Esophagus mucosa (tissue), 1 donor: ENCODE measurements at places on chromosomes 1 and 21. TPM values are rescaled to one million over a fixed set of nuclear protein-coding genes. Genes with fewer than 3 reads are reported as not detected.
A peak's percentile ranks its signal among the peaks of the same experiment; 100 is the strongest.

- ATAC-seq: peak; percentile 24
Measured at GRCh38 chr1:15735304-15736037, 587 bp upstream of the SLC25A34 start.

GRCh38 chr1:97007840-97008604 is 286.4 kb downstream of the PTBP2 start:
- ATAC-seq: no peak

DNA sequence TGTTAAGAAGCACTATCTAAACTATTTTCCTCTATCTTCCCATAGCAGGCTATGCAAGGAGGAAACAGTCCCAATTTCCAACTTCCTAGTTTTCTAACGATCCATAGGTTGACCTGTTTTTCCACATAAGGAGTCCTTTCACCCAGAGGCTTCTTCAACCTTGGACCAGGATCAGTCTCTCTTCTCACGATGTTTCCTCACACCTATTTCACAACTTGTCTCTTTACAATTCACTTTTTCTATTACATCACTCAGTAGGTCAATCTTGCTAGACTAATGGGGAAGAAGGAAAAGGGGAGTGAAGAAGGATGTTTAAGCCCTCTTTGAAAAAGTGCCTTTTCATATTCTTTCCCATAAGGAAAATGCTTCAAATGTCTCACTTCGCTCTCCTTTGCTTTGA is 15.9 kb downstream of the PALMD start:
- ATAC-seq: no peak

Gene MCOLN2
- total RNA-seq: 0.52 TPM

Gene VWA5B1
- total RNA-seq: not detected

DNA sequence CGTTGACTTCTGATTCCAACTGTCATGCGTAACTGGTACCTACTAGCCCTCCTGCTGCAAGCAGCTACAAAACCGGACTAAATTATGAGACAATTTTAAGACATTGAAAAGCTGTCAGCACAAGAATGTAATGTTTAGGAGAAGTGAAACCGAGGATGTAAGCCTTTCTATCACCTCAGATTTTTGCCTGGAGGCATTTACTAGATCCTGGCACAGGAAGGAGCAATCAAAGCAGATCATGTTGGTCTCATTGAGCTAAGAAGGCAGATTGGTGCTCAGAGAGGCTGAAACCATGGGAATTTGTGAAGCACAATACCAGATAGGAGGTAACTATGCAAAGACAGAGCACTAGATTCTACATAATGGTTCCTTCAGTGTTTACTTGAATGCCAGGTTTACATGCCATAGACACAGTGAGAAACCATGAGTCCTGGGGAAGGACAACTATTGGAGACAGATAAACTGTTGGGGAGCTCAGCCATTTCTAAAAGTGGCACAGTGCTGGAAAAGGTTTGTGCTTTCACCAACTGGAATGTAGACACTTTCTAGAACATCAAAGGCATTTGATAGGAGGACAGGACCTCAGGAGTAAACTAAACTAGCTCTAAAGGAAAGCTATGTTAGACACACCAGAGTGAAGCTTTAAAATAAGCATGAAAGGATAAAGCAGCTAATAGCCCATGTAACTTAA is 179.4 kb downstream of the LYPLAL1 start:
- no peak for ATAC-seq

- no peak for ATAC-seq
Measured at GRCh38 chr1:19373211-19374082, 61.3 kb downstream of the SLC66A1 start.

Gene MIXL1
- total RNA-seq: not detected

DNA sequence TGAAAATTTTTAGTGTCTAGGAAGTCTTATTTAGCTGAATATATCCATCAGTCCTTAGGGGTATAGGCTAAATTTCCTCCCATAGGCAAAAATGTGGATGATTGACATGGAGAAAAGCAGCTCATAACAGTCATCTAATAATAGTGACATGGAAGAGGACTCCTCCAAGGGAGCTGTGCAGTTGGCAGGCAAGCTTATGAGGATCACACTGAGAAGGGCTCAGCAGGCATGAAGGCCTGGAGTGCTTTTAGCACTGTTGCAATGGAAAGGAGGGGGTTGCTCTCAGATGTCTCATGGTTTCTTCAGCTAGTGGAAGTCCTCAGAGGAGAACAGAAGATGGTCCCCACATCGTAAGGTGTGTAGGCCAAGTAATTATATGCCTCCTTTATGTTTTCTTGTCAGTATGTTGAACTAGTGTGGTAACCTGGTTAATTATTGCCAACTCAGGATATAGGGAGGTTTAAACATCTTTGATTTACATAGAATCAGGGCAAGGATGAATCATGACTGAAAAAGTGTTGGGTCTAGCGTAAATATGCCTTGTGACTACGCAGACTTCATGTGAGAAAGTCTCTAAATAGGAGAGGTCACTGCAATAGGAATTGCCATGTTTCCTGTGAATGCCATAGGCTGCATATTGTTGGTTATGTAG is 18.9 kb downstream of the VN1R5 start:
- ATAC-seq: no peak

- ATAC-seq: no peak
Measured at GRCh38 chr1:24878775-24879742, 51.0 kb downstream of the RUNX3 start.

DNA sequence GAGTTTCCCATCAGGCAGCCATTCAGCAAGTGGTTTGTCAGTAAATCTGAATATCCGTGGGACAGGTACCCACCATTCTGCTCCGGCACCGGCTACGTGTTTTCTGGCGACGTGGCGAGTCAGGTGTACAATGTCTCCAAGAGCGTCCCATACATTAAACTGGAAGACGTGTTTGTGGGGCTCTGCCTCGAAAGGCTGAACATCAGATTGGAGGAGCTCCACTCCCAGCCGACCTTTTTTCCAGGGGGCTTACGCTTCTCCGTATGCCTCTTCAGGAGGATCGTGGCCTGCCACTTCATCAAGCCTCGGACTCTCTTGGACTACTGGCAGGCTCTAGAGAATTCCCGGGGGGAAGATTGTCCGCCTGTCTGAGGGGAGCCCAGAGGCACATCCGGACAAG is 48.4 kb downstream of the B3GALT5 start:
- ATAC-seq: no peak

DNA sequence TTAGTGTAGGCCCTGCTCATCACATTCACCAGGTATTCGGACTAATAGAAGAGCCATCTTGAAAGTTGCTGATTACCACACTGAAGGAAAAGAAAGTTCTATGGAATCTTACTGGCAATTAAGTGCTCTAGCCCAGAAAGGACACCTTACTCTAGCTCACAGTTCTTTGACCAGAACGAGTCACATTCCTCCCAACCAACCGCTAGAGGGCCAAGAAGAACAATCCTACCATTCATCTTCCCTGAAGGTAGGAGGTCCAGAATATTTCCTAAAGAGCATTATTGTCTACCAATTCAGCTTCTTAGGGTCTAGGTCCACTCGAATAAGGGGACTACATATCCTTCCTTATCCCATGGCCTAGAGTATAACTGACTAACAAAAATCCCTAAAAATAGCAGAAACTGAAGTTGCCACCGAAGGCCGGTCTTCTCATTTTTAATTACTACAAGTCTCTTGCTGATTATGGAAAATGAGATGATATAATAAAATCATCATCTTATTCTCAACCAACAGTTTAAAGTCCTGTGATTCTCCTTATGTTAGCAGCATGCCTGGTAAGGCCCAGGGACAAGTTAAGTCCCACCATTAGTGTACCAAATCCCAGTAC is 2.7 kb upstream of the FMO1 start:
- ATAC-seq: peak; percentile 55

DNA sequence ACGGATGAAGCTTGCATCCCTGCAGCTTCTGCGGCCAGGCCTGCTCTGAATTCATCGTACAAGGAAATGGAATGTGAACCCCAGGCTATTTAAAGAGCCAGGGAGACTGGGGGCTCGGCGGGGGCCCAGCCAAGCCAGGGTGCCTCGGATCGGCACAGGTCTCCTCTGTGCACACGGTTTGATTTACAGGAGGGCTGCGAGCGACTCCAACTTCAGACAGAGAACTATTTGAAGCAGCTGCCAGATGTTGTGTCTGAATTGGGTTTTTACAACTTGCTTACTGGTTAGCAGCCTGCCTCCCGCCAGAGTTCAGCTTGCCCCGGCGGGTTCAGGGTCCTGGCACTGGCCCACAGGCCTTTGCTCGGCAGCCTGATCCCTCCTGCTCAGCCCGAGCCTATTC is 83.2 kb downstream of the SPSB1 start:
- peak; percentile 2 for ATAC-seq

Gene C1orf185
- total RNA-seq: not detected

DNA sequence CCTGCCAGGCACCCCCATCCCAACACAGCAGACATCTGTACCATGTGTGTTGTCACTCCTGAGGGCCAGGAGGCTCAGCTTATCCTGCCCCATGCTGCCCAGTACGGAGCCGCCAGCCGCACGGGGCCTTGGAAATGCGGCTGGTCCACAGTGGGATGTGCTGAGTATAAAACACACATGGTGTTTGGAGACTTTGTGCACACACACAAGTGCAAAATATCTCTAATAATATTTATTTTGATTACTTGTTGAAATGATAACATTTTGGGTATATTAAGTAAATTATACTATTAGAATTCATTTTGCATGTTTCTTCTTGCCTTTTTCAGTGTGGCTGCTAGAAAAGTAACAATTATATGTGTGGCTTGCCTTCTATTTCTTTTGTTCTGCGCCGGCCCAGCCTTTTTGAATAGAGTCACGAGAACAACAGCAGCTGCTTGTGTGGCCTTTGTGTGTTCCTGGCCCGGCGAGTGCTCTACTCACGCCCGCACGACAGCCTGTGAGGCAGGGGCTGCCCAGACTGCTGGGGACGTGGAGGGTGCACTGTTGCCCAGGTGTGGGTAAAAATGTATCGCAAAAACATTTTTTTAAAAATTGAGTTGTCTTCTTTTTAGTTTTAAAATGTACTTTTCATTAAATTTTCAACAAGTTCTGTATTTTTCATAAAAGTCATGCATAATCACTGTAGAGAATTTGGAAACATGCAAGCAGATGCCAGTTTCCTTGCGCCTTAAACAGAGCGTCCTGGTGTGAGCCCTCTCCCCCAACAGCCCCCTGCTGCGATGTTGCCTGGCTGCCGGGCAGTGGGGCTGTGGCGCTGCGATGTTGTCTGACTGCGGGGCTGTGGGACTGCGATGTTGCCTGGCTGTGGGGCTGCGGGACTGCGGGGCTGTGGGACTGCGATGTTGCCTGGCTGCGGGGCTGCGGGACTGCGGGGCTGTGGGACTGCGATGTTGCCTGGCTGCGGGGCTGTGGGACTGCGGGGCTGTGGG is 35.5 kb downstream of the COQ8A start:
- no peak for ATAC-seq

Gene CD48
- 2.0 TPM for total RNA-seq

DNA sequence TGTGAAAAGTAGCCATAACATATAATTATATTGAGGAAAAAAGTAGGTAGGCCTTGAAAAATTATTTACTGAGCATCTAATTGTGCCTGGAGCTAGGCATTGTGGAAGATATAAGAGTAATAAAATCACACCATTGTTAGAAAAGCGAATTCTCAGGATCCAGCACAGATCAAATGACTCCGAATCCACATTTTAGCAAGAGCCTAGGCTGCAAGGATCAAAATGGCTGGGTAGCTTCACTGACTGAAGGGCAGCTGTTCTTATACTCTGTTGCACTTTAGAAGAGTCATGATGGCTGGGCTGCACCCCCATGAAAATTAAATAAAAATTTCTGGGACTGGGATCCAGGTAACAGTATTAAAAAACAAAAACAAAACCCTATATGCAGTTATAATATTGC is 67.6 kb upstream of the HMCN1 start:
- ATAC-seq: no peak

GRCh38 chr21:42049578-42050430 is 21.3 kb upstream of the UMODL1 start:
- no peak for ATAC-seq

GRCh38 chr1:240173836-240174235 is 82.2 kb downstream of the FMN2 start:
- no peak for ATAC-seq

DNA sequence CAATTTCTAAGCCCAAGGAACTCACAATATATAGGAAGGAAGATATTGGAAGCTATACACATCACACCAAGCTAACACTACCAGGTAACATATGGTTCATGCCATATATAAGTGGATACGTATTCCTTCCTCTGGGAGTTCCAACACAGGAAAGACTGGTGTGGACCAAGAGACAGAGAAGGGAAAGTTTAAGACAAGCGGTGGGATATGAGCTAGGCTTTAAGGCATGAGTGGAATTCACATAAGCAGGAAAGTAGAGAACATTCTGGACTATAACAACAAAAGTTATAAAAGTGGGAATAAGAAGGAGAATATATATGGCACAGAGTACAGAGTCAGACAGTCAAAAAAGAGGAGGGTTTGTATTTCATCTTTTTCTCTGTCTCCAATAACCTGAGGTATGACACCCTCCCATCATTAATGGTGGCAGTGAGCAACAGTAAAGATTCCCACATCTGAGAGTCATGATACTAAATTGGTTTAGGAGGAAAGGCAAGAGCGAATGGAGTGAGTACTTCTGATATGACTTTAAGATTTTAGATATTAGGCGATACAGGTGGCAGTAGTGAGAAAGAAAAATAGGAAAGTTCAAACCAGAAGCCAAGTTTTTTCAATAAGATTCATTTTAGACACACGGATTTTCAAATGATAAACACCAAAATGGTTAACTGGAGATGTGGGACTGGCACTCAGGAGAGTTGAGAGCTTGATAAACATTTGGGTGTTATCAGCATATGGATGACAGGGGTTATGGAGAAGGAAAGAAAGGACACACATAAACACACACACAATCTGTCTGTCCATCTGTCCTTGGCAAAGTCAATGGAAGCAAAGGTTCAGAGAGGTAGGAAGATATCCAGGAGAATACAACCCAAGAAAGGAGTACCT is 87.4 kb upstream of the TTC39A start:
- ATAC-seq: no peak

- no peak for ATAC-seq
Measured at GRCh38 chr1:163799190-163799805, 477.5 kb downstream of the NUF2 start.

Gene UBE4B
- 38.1 TPM for total RNA-seq

GRCh38 chr21:32958288-32959002 is 67.3 kb upstream of the OLIG2 start:
- ATAC-seq: peak; percentile 84

Gene FCER1A
- 0.16 TPM for total RNA-seq
